Bone marrow (tissue), 2 donors: ENCODE measurements at places on chromosomes 3 and 15.

DNA sequence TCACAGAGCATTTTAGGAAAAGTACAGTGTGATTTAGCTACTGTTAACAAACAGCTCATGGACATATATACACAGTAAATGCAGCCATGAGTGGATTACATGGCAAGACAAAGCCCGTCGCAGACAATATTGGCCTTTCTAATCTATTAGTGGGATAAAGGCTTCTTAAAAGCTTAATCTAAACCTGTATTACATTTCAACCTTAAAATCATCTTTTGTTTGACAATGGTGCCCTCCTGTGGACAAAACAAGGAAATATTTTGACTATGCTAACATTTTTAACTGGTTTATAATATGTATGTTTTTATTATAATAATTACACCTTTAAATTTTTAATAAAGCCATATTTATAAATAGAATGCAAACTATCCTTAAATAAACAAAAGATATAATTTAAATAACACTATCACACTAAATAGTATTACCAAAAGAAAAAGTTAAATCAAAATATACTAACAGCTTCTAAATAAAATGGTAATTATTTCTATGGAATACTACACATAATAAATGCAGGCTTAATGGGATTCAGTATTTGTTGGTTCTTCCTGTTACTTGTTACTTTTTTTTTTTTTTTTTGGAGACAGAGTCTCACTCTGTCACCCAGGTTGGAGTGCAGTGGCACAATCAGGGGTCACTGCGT, 38.6 kb downstream of the TAFA4 start:
- no peak for DNase-seq

DNA sequence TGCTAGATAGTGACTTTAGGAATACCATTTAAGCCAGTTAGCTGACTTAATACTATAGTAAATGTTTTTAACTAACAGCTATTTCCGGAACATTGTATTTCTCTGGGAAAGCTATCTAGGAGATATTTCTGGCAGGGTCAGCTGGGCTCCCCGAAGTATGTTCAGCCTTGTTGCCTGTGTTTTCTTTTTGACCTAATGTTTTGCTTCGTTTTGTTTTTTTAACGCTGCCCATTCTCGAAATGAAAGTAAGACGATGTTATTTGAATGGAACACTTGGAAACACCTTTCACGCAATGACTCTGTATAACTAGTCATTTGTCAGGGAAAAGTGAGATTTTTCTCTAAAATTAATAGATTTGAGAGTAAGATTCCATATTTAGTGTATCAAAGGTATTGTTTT, 702.9 kb upstream of the NAALADL2 start:
- DNase-seq, result no peak

DNA sequence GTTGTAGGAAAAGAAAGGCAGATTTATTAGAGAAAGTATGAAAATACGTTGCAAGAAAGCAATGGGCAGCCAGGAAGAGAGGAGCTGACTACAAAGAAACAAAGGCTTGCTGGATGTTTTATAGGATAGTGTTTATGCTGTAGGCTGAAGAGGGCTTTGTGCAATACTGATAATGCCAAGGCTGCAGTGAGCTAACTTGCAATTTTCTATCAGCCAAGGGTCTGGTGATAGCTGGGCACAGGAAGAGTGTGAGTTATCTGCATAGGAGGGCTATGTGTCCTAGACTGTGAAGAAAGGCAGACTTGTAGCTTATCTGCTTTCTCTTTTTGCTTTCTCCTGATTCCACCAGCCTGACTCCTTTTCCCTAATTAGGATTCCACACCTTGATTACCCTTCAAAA, 51.3 kb upstream of the OSBPL11 start:
- DNase-seq, result no peak

DNA sequence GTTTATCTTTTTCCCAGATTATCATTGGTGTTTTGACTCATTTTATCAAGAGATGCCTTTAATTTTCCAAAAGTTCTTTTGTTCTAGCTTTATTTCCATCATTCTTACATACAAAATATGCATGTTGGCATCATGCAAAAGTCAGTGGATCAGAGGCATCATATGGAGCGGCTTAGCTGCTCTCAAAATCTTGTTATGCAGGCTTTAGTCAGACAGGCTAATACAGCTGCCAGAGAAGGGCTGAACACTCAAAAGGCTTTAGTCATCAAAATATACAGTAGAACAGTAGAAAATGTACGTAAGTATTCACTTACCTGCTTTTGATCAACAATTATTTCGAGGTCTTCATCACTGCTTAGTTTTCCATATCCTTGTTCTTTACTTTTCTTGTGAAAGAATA, 65.5 kb downstream of the PEX5L start:
- no peak for DNase-seq

DNA sequence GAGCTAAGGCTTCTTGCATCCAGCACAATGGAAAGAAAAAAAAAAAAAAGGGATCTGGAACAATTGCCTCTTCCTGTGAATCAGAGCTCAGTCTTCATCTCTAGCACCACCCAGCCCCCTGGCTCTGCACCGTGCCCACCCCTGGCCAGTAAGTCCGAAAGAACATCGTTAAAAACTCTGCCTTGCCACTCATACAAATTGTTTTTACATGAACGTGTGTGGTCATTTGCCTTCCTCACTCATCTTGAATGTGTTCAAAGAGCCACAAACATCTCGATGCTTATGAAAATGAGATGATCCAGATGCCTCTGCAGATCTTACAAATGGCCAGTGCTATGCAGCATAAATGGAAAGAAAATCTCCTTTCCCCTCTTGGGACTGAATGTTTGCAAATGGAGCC, 400.0 kb upstream of the PPP2R3A start:
- DNase-seq, result no peak

DNA sequence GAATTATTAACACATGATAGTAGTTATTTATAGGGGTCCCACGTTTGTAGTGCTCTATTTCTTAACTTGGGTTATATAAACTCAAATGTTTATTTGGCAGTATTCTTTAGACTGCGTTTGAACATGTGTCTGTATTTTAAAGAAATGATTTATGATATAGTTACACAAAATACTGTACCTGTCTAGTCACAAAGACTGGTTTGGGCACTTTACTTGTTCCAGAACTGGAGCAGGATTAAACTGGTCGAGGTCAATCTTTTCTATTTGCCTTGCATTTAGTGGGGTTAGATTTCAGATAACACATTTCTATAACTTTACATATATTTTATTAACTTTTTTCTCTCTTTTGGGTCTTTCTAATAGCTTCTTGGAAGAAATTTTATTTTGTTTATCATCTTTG, 39.5 kb downstream of the HACD3 start:
- DNase-seq, result no peak

DNA sequence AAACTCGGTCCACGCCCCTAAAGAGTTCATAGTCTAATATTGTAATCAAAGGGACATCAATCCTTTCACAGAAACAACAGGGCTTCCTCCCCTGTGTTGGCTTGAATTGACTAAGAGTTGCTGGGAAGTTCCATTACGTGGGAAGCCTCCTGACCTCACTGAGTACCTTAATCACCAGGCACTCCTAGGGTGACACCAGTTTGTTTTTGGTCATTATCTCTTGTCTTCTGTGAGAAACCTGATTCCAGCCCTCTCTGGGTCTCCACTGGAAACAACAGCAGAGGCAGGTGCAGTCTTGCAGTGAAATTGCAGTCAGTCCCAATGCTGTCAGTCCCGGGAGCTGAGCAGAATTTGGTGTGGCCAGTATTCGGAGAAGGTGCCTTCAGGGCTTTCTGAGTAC, 55.4 kb downstream of the BOC start:
- no peak for DNase-seq

DNA sequence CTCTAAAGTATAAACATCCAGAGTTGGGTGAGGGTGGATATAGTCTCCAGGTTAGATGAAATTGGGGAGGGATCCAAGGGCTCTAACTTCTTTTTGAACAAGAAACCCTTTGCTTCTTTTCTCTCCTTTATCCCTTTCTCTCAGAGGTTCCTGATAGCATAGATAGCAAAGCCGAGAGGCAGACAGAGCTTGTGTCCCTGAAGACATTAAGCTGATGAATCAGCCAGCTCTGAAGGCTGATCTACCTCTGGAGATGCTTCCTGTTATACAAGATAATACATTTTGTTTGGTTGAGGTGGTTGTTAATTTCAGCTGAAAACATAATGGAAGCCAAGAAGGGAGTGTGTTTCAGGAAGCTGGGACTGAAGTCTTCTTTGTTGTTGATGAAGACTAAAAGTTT, 193.2 kb downstream of the PDCD6IP start:
- no peak for DNase-seq

DNA sequence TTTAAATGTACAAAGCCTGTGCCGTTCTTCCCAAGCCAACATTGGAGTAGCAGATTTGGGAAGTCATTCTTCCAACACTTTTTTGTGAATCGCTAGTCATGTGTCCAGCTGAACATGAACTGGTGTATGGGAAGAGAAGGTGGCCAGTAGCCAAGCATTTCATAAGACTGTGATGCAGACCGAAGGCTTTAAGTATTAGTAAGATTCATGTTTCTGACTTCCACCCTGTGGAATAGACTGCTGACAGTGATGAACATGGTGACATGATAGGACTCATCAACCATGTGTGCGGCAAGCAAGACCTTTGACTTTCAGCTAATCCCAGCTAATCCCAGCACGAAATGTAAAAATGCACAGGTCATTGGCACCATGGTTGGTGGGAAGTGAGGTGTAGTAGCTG, 48.3 kb upstream of the THSD4 start:
- no peak for DNase-seq

DNA sequence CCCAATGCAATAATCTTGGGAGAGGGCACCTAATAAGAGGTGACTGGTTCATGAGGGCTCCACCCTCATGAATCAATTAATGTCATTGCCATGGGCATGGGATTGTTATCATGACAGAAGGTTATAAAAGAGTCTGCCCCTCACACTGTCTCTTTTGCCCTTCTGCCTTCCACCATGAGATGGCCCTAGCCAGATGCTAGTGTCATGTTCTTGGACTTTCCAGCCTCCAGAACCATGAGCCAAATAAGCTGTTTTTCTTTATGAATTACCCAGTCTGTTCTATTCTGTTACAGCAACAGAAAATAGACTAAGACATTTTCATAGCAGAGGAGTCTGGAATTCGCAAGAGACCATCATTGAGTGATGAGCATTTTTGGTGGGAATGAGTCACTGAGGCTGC, 16.0 kb upstream of the RAD18 start:
- DNase-seq, result no peak

- no peak for DNase-seq
Measured at GRCh38 chr3:167787440-167787839, 51.9 kb downstream of the SERPINI1 start.

DNA sequence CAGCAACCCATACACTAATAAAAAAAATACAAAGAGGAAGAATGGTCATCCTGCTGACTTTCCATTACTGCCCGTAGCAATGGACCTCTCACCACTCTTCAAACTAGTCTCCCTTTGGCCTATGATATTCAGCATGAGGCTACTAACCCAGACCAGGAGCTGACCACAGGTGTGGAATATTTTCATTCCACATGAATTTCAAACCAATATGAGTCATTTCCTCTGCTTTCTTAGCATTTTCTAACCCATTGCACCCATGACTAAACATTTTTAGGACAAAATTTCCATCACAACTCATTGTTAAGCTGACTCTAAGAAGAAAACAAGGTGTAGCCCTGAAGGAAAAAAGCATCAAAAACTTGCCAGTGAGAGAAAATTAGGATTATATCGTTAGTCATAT, 34.0 kb upstream of the ZPLD1 start:
- no peak for DNase-seq

GRCh38 chr3:156761713-156762451, 64.3 kb upstream of the LEKR1 start:
- DNase-seq, result no peak

DNA sequence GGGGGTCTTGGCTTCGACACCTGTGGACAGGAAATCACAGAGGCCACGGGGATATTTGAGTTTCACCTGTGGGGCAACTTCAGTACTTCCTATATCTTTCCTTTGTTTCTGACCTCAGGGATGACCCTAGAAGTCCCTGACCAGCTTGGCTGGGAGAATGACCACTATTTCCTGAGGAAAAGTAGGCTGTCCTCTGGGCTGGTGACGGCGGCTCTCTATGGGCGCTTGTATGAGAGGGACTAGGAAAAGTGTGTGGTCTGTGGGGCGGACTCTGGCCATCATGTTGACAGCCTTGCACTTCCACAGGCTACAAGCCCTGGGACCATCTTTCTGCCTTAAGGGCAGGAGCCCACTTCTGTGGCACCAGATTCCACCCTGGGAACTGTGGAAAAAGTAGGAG, 43.7 kb downstream of the BTD start:
- DNase-seq, result no peak

- no peak for DNase-seq
Measured at GRCh38 chr3:196418601-196419000, 13.6 kb downstream of the UBXN7 start.

GRCh38 chr3:124674336-124674735, 55.9 kb upstream of the UMPS start:
- DNase-seq, result no peak

GRCh38 chr15:99427668-99428361, 138.0 kb upstream of the MEF2A start:
- no peak for DNase-seq

GRCh38 chr15:100899601-100900000, 19.6 kb upstream of the LRRK1 start:
- DNase-seq, result no peak

DNA sequence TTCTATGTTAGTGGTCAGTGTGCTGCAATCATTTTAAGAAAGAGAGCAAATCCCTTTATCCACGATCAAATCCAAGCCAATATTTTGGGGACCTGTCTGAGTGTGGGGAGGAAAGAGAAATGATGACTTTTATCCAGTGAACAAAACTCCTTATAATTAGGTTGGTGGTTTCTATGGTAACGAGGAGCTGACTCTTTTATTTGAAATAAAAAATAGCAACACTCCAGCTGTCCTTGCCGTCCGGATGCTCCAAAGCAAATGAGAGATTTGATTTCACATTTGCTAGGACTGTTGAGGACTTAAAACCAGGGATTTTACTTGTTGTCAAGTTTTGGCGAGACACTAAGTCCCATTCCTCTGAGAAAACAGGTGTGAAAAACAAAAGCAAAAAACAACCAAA, 154.0 kb upstream of the PRICKLE2 start:
- DNase-seq, result no peak

DNA sequence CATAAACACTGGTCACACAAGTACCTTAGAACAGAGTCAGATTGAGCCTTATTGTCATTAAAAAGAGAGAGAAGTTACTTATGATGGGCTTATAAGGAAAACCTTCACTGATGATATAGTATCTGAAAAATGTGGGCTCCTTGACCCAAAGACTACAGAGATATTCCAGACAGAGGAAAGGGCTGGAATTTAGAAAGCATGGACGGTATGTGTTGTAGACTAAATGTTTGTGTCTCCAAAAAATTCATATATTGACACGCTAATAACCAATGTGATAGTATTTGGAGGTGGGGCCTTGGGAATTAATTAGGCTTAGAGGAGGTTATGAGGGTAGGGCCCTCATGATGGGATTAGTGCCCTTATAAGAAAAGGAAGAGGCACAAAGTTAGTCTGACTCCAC, 61.0 kb upstream of the DAZL start:
- DNase-seq, result no peak

DNA sequence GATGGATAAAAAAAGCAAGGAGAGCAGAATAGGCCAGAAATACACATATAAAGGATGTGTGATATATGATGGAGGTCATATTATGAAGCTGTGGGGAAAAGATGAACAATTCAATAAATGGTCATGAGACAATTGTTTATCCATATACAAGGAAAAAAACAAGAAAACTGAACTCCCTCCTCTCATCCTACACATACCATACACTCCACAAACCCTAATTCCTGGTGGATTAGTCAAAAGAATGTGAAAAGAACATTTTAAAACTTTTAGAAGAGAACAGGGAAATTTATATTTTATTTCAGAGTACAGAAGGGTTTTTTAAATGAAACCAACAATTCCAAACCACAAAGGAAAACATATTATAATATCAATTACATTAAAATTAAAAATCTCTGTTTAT, 34.5 kb upstream of the NR2E3 start:
- no peak for DNase-seq

GRCh38 chr3:14047841-14048240, 76.8 kb downstream of the CHCHD4 start:
- no peak for DNase-seq
